ENCODE measurements at places on chromosomes 1 and 21.

DNA sequence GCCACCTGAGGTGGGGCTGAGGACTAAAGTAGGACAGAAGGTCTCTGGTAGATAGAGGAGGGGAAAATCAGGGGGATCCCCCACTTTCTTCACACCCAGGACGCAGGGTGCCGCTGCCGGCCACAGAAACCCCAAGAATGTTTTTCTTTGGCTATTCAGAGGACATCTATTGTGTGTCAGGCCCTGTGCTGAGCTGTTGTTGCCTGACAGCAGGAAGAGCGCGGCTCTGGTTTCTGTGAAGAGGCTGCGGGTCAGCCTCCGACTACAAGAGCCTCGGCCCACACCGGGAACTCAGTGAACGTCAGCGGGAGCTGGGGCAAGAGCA is 407 bp upstream of the PIGV start:
- DNase-seq = no peak

DNA sequence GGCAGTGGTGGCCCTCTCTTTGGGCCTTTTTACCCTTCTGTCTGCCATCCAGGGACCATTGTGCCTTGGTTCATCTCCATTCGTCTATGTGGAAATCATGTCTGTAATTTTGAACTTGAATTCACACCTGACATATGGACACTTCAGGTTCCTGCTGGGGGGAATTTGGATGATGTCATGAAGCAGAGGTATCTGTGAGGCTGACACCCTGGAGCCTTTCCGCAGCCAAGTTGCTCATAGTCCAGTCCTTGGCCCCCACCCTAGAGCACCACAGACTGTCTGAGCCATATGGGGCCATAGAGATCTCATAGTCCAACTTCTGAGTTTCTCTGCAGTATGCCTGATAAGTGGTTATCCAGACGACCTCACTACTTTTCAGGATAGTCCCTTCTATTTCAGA is 147.7 kb upstream of the CACNA1E start:
- no peak for DNase-seq

- no peak for DNase-seq
Measured at GRCh38 chr1:27599605-27600497, 4.1 kb downstream of the AHDC1 start.

DNA sequence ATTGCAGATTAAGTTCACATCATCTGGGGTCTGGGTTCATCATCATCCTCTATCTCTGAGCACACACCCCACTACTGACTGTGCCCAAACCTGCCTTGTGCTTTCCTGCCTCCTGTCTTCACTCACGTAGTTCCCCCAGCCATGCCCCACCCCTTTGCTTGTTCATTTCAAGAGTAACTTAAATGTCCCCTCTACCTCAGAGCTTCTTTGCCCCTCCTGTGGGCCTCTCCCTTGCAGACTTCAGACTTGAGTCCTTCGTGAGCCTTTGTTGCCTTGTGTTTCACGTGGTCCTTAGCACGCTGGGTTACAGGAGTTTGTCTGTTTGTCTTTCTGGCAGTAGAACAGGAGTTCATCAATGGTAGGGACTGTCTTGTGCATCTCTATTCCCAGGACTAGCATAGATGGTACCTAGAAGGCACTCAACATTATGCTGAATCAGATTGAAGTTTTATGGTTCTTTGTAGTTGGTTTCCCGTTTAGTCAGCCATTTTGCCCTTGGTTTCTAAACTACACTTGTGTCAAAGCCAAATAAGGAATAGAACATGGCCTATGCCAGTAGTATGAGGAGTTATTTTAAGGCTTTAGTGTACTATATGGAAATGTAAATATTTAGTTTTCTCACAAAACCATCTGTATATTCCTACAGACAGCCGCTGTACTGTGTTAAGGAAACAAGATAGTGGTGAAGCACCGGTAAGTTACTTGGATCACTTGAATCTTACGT is 86.2 kb downstream of the TTC3 start:
- DNase-seq = no peak

DNA sequence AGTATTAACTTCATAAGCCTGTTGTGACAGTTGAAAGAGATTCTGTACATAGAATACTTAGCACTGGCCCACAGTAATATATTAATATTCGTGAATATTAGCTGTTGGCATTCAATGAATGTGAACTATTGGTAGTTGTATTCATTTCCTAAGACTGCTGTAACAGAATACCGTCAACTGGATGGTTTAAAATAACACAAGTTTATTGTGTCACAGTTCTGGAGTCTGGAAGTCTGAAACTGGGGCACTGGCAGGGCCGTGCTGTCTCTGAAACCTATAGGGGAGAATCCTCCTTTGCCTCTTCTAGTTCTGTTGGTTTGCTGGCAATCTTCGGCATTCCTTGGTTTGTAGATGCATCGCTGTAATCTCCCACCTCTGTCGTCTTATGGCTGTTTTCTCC is 47.5 kb downstream of the OLFML3 start:
- no peak for DNase-seq

DNA sequence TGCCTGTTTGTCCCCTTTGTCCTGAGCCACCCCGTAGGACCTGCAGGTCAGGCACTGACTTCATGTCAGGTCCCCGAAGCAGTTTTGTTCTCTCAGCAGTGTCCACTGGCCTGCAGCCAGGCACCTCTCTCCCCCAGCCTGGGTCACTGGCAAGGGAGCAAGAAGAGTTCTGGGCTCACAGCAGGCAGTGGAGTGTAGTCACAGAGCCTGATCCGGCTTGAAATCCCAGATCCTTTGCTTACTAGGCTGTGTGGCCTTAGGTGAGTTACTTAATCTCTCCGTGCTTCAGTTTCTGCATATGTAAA is 34.2 kb downstream of the L1TD1 start:
- DNase-seq = no peak

DNA sequence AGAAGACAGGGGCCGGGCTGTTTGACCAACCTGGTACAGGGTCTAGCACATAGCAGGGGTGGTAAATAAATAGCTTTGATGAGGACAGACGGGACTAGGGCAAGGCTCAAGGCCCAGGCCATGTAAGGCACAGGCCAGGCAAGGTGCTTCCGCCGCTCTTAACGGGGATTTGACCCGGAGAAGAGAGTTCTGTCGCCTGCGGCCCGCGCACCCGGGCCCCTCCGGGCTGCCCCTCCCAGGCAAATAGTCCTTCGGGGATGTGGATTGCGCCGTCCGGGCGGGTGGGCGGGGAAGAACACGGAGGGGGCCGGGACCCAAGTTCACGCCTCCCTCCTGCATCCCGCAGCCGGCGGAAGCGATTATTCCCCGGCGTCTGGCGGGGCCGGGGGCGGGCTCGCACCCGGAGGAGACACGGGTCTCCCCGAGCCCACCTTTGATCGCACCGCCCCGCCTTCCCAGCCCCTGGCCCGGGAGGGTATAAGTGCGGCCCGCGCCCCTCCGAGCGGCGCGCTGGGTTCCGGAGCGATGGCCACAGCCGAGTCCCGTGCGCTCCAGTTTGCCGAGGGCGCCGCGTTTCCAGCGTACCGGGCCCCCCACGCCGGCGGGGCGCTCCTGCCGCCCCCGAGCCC is at the start of gene MIXL1:
TSS of gene MIXL1 (plus strand) at position 508 of the 629 bp plus-strand sequence. CDS start at position 526, 18 bp downstream.
- no peak for DNase-seq

GRCh38 chr1:150981177-150981804 is 801 bp upstream of the ANXA9 start:
- DNase-seq = peak; percentile 64

- DNase-seq = peak; percentile 98
Measured at GRCh38 chr1:223776075-223776814, 63.9 kb downstream of the CAPN2 start.

GRCh38 chr1:22625262-22625925 is 11.0 kb upstream of the C1QA start:
- no peak for DNase-seq

DNA sequence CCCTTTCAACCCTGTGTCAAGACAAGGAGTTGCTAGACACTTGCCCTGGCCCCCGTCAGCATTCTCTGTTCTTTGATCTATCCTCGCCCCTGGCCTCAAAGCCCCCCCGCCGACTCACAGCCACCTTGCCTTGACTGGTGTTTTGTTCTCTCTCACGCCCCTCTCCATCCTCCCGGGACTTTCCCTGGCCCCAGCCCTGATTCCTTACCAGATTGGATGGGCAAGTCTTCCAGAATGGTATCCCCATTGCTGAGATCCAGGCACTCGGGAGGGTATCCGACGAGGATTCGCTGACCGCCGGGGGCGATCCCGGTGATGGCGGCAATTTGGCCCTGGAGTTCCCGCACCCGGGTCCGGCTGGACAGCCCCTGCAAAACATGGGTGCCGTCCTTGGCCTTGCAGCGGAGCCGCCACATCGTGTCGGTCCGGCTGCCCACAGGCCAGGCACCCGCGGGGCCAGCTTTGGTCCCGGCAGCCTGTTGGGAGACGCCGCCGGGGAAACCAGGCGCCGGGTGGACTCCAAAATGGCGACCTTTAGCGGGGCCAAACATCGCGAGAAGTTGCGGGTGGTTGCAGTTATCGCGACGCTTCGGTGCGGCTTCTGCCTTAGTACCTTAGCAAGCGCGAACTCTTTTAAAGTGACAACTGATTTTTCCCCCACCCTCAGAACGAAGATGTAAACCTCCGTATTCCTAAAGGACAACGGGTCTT is 373 bp downstream of the YOD1 start:
- peak; percentile 92 for DNase-seq

DNA sequence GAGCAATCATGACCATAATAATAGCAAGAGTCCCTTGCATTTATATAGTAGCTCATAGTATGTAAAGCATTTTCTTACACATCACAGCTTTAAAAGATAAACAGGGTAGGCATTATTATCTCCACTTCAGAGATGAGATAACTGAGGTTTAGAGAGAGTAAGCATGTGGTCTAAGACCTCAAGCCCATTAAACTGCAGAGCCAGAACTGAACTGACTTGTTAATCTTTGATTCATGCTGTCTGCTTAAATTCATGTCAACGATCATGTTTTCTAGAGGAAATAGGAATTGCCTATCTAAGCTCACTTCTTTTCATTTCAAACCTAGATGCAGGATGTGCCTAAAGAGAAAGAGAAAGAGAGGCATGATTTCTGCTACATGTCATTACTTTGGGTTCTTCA is 524.8 kb downstream of the PTPRC start:
- peak; percentile 35 for DNase-seq

DNA sequence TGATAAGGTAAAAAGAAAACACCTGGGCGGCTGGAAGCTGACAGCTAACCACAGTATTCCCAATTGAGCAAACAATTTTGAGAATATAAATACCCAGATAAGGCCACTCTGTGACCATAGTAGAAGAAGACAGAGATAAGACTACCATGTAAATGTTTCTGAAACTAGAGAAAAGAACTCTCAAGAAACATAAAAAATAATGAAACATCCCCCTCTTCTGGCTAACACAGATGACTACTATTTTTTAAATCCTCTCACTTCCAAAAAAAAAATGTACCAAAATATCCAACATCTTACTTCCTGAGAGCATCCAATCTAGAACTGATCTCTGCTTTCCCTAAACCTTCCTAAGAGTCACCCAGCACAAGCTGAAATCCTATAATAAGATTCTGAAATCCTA is 125.9 kb downstream of the HFM1 start:
- no peak for DNase-seq
